Stimulated activated CD8-positive, alpha-beta memory T cell treated with anti-CD3 and anti-CD28 coated beads, Interleukin-15, amount 100 ng/mL, for 4 hours (primary cell): ENCODE measurements at places on chromosomes 11 and 22.

GRCh38 chr11:114081641-114082414, 22.3 kb downstream of the ZBTB16 start:
- no peak for DNase-seq

DNA sequence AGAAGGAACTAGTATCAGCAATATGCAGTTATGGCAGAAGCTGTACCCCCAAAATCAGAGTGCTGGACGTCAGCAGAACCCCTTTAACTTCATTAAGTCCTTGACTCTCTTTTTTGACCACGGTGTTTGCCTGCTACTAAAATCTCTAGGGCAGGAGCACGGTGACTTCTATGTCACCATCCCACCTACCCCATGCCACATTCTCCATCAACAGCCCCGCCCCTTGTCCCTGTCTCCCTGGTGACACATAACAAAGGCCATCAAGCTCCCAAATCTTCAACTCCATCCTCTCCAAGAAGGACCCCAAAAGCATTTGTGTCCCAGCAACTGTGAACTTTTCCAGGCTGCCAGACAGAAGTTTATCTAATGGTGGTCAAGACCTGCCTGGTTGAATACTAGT, 894 bp downstream of the ADA2 start:
- DNase-seq: no peak

DNA sequence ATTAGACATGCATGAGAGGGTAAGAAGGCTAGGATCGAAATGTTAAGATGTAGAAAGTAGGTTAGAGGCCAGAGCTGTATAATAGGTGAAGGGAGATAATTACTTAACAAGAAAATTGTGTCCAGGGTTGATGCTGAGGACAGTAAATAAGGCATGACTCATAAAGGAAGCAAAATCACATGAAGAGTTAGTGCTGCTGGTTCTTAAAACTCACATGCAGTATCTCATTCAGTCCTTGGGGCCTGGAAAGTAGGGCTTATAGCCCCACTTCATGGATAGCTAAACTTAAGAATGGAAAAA, 130.2 kb downstream of the NCAM1 start:
- no peak for DNase-seq

GRCh38 chr11:1785749-1786413, 22.2 kb upstream of the CTSD start:
- no peak for DNase-seq

DNA sequence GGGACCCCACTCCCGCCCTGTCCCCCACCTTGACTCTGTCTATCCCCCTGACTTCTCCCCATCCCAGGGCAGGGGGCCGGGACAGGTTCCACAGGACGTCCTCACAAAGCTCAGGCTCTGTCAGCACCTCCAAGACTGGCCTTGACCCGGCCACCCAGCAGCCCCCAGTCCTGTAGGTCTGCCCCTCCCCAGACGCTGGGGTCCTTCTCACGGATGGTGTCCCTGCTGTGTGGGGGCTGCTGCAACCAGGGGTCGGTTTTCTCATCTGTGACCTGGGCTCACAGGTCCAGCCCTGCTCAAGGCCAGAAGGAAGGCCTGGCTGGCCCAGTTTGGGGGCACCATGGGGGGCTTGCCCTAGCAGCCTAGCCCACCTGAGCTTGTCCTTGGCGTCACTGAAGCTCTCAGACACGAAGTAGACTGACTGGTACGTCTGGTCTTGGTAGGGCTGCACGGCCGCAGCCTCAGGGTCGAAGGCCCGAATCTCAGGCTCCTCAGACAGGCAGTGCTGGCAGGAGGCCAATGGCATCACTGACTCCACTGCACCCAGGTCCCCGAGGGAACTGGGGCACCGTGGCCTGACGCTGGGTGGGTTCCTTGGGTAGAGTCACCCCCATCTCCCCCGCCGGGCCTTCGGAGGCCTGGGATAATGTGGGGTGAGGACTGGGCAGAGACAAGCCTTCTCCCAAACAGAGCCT, 4.0 kb upstream of the INS start:
- no peak for DNase-seq

DNA sequence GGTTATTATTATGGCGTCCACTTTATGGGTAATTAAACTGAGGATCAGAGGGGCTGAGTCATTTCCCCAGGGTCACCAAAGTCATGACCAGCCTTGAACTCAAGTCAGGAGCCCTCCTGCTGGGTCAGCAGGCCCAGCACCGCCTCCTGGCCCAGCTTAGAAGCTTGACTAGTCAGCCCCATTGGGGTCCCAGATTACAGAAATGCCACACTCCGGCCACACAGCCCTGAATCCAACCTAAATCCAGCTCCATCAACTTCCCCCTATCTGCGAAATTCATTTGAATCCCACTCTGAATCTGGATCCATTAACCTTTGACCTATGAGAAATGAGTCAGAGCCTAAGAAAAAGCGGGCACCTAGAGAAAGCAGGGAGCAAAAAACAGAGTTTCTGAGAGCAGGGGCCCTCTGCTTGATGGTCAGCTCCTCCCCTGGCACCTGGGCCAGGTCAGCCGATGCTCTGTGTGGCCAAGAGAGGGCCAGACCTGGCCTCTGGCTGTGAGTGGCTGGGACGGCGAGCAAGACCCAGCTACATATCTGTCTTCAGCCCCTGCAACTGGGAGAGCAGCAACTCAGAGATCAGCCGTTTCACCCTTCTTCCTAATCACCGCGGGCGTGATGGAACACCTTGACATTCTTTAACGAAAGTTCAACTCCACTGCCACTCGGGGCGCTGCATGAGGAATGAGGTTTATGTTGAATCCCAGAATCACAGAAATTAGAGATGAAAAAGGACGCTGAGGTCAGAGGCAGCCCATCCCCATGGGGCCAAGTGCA, 196.1 kb downstream of the TRIM29 start:
- DNase-seq: no peak

- no peak for DNase-seq
These were observed 7.5 kb upstream of the MICALL1 start for GRCh38 chr22:37898441-37899181.
